ENCODE measurements at places on chromosomes 6 and 20.

DNA sequence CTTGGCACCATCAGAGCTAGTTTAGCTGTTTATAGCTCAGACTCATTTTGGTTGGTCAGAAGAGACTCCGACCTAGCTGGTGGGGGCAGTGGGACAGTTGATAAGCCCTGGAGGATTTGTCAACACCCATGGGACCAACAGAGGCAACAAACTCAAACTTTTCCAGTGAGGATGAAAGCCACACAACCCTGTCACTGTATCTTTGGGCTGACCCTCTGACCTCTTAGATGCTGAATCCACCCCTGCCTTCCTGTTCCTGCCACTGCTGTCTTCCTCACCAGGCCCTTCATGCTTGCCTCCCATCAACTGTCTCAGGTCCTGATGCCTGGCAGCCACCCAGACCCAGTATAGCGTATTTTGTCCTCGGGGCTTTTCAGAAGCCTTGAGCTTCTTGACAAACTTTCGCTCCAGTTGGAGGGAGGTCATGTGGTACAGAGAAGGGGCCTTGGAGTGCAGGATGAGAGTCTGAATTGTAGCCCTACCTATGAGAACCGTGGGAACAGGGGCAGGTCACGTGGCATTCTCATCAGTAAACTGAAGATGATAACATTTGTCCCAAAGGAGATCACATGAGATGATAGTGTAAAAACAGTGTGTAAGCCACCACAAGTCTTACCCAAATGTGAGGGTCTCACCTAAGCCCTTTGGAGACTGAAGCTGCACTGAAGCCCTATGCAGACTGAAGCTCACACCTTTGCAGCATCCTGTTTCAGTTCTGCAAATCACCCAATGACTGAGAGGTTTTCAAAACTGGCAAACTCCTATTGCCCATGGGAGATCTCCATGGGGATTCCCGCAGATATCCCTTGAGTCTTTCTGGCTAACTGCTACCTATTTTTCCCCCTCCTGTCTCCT is 72.0 kb upstream of the F13A1 start:
- no peak for DNase-seq

DNA sequence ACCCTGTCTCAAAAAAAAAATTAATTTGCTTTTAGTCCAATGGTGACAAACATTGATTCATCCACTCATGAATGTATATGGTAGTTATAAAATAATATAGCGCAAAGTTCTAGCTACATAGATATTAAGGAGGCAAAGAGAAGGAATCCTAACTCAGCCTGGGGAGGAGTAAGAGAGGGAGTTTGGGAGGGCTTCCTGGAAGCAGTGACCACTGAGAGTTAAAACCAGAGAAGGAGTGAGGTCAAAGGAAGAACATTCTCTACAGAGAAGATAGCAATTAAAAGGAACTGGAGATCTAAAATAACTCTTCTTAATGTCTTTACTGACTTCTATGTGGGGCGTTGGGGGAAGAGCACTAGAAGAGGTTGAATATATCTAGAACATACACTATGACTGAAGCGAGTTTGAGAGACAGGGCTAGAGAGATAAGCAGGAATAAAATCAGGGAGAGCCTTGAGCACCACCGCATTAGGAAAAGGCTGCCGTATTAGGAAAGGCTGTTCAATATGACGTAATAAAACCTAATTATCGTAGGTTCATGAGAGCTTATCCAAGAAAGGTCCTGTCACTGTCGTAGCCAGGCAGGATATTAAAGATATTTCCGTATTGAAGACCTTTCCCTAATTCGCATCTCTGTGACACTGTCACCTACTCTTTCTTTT is 81.8 kb upstream of the CNKSR3 start:
- DNase-seq: no peak

- DNase-seq: no peak
These were observed 21.5 kb downstream of the PKIB start for GRCh38 chr6:122631571-122632249.

- DNase-seq: no peak
These were observed 224.5 kb downstream of the NKAIN2 start for GRCh38 chr6:124028117-124028516.

DNA sequence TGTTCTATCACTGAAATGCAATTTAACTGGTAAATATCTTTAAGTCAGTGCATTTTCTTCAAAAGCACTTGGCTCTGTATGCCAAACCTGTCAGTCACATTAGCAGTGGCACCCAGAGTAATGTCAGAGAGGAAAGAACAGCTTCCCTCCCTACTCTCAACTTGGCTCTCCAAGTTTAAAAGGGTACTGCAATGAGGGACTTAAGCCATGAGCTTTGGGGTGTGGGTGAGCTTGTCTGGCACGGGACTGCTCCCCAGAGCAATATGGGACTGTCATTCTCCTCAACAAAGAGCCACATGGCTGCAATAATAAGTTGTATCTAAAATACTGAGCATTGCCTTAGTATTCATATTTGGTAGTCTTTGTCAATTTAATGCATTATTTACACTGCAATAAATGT is 4.0 kb downstream of the GCM2 start:
- no peak for DNase-seq

DNA sequence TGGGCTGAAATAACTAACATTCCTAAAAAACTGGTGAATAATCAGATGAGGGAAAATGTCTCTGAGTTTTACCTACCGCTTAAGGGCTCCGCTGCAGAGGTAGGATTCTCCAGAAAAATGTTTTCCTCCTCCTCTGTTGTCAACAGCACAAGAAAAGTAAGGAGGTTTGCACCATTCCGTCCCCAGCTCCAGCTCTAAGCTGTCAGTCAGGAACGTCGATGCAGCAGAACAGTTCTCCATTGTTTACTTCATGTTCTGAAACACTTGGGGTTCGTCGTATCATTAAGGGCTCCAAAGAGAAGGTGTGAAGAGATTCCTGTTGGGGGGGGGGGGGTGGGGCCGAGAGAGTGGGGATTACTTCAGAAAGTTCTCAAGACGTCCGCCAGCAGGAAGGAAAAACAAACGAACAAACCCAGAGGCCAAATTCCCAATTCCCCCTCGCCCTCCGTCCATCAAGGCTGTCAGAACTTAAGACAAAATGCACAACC is 734 bp downstream of the MMS22L start:
- no peak for DNase-seq

DNA sequence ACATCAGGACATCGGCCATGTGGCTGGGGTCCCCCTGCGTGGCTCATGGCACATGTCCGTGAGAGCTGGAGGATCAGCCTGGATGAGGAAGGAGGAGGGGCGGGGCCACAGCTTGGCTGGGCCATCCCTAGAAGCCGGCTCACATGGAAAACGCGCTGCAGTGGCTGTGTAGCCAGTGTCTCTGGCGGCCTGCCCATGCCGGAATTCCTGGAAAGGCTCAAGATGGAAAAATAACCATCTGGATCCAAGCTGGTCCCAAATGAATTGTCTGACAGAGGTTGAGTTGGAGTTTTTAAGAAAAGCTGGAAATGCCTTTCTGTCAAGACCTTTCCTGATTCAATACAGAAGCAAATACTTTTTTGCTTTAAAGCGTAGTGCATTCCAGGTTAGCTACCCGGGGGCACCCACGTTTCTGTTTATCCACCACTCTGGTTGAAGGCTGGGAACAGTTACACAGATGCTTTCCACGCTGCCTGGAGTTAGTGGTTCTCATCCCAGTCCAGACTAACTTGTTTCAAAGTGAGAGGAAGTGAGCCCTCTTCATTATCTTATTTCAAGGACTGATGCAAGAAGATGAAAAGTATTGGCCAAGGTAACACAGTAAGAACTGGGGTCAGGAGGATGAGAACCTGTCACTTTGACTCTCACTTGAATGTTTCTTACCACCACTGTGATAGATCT is 99.0 kb downstream of the GMPR start:
- DNase-seq: no peak

GRCh38 chr20:21049305-21049828 is 56.8 kb downstream of the LINC00237 start:
- DNase-seq: no peak

DNA sequence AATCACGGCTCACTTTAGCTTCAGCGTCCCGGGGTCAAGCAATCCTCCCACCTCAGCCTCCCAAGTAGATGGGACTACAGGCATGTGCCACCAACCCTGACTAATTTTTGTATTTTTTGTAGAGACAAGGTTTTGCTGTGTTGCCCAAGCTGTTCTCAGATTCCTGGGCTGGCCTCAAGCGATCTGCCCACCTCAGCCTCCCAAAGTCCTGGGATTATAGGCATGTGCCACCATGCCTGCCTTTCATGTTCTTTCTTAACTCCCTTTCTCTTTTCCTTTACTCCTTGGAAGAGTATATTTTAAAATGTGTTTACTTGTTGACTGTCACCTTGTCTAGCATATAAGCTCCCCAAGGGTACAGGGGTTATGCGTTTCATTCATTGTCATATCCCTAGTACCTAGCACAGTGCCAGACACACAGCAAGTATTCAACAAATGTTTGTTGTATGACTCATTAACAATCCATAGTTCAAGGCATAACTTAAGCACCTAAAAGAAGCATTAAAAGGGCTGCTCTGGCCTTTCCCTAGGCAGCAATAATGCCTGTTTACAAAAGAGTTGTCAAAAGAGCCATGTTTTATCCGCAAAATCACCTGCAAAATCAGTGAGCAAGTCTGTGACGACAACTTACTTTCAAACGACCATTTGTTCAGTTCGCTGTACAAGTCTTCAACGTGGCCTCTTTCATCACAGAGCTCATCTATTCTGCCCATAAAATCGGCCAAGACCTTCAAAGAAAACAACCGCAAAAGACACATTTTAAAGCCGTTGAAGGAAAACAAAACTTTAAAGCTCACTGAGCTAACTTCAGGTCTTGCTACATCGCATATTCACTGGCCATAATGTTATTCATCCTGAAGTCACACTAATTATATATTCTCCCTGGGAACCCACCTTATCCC is 4.6 kb downstream of the CYP24A1 start:
- no peak for DNase-seq

DNA sequence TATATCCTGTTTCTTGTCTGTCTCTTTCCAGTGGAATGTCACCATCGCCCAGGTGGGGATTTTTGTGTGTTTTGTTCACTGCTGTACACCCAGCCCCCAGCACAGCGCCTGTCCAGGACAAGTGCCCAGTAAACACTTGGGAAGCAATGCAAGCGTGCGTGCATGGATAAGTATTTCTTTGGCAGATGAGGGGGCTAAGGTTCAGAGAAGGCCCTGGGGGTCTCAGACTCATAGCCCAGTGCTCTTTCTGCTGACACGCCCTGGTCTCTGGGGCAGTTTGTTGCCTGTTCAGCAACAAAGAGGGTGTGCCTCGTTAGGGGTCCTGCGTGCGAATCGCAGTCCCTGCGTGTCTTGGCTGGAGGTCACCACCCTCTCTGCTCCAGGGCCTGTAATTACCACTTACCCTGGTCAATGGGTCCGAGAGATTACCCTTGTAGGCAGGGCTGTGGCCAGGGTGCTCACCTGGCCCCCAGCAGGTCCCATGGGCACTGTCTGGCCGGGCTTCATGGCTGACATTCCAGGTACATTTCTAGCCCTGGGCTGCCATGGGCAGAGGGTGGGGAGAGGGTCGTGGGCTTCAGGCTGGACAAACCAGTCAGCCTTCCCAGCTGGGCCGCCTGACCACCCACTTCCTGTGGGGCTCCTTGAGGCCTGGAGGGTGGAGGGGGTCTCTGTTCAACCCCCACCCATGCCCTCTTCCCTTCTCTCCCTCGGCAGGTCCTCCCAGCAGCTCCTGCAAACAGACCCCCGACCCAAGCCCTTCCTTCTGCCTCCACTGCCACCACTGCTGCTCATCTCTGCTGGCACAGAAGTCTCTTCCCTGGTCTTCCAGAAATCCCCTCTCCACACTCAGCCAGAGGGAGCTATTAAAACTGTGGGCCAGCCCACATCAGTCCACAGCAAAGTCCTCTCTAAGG is 87.1 kb downstream of the CEBPB start:
- DNase-seq: no peak

GRCh38 chr20:2149507-2149906 is 47.9 kb downstream of the STK35 start:
- DNase-seq: no peak

DNA sequence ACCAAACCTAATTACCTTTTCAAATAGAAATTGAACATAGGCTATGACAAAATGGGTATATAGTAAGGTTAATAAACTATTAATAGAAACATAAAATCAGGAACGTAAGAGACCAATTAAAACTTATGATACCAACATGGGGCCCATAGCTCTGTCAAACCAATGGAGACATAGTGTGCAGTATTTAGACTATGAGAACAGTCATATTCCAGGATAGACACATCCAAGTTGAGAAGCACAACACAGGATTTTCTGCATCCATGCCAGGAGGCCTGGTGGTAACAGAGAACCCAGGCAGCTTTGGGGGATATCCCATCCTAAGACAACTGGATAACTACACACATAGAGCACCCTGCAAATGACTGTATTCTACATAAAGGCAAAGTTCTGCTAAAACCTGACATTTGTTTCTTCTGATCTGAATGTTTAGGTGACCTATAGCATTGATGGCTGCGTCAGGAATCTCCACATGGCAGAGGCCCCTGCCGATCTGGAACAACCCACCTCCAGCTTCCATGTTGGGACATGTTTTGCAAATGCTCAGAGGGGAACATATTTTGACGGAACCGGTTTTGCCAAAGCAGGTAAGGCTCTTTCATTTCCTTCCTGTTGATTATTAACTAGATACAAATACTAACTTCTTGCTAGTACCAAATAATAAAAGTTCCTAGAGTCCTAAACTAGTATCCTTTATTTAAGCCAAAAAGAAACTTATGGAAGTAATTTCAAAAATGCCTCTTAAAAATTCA is 202.7 kb downstream of the ARHGAP18 start:
- no peak for DNase-seq

DNA sequence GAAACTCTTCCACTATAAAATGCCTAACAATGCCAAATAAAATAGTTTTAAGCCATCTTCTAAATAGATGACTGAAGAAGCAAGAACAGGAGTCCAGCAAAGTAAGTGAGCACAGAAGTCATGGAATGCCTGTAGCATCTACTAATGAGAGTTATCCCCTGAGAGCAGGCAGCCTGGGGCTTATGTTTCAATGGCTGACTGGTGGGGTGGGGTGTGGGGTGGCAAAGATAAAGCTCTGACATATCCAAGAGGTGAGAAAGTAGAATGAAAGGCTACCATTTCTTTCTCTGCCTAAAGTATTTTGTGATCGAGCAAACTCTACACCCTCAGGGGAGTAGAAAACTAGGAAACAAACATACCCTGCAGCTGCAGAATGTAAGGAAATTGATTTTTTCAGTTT is 348.8 kb downstream of the TFAP2B start:
- no peak for DNase-seq

Measured in stimulated activated CD4-positive, alpha-beta T cell treated with anti-CD3 and anti-CD28 coated beads, TNF-alpha, amount 100 ng/mL, for 1 hour (primary cell).